ENCODE measurements at places on chromosomes 12 and 14.

DNA sequence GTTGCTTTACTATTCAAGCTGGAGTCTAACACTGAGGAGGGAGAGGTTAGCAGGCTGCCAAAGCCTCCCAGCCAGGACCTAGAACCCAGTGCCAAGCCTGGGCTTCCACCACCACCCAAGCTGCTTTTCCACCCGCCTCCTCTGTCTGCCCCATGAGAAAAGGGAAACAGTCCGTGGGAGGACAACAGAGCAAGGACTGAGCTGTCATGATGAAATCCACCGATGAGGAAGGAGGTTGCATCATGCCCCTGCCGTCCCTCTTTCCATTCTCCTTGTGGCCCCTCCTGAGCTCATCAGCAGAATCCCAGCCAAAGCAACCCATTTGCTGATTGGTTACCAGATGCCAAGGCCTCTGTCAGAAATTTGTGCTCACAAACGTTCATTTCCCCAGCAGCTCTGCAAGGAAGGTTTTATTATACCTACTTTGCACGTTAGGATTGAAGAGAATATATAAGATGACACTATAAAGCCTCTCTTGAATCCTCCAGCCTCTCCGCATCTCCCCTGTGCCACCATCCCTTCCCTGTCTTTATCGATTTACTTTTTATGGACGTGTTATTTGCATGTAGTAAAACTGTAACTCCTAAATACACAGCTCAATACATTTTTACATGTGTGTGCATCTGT is 6.3 kb upstream of the SERPINA1 start:
- no peak for DNase-seq

DNA sequence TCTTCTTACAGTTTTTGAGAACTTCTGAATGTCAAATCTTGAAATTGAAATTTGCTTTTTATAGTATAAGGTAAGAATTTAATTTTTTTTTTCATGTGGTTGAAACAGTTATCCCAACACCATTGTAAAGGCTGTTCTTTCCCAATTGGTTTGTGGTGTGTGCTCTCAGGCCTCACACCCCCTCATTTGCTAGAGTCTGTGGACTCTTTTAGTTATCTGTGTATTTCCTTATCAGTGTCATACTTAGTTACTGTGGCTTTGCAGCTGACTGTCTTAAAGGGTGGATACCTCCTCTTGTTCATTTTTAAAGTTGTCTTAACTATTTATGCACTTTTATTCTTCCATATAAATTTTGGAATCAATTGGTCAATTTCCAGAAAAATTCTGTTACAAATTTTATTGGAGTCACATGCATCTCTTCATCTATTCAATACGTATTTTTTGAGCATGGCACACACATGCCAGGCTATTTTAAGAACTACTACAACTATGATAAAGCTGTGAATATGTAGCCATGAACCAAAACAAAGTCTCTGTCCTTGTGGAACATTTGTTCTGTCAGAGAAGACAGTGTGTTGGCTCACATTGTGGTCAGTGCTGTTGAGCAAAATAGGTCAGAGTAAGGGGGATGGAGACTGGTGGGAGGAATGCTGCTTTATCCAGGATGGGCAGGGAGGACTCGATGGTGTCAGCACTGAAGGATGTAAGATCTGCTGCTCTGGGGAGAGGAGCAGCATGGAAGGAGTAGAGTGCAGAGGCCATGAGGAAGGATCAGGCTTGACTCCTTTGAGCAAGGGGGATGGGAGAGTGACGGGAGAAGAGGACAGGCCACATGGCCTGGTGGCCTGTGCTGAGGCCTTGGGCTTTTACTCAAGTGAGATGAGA is 24.1 kb downstream of the FGF23 start:
- DNase-seq = no peak

DNA sequence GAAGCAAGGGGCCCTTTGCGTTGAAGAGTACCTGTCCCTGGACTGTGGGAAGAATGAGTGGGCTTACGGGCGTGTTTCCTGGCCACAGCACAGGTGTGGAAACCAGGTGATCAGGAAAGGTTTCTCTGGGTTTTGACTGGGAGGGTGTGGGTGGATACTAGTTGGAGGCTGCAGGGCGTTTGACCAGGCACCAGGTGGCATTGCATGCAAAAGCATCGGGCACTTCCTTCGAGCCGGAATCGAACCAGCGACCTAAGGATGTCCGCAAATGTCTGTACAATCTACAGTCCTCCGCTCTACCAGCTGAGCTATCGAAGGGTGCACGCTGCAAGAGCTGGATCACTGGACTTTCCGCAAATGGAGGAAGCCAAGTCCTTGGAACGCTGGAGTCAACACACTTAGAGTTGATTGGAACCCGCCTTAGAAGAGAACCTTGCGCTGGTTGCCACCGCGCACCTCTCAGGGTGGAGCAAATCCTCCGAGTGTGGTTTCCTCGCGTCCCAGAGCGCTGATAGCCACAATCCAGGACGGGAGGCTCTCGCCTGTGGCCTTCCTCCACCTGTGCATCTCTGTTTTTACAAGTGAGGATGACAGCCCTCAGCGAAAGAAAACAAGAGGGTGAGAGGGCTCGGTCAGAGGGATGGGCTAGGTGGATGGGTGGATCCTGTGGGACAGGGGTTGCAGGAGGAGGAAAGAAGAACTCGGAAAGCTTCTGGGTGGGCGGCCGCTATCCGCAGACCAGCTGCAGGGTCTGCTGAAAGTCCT is 21.2 kb upstream of the RNASE4 start:
- no peak for DNase-seq

DNA sequence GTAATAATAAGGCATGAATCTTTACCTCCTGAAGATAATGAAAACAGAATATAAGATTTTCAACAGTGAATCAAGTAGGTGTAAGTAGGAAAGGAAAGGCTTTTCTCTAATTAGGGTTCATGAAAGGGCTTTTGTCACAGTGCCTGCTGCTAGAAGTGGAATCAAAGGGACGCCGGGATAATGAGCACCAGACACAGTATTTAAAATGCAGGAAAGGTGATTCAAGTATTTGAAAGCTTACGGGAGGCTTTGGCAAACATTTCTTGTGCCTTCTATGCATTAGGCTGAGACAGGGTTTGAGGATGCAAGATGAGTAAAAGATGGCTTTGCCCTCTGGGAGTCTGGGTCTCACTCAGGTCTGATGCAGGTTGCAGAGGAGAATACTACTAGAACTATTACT is 70.5 kb upstream of the ANO4 start:
- DNase-seq = no peak

- no peak for DNase-seq
Observed at GRCh38 chr12:93231938-93232337, 145.8 kb upstream of the NUDT4 start.

- no peak for DNase-seq
Observed at GRCh38 chr14:59154373-59154772, 34.1 kb upstream of the DAAM1 start.

- no peak for DNase-seq
Observed at GRCh38 chr14:35847636-35848035, 21.5 kb downstream of the BRMS1L start.

GRCh38 chr12:130709151-130709970 is 6.7 kb downstream of the RIMBP2 start:
- no peak for DNase-seq

All from activated gamma-delta T cell (primary cell).